ENCODE measurements at places on chromosomes 5 and 9.

GRCh38 chr5:96893342-96893741, 17.0 kb downstream of the ERAP2 start:
- no peak for DNase-seq

DNA sequence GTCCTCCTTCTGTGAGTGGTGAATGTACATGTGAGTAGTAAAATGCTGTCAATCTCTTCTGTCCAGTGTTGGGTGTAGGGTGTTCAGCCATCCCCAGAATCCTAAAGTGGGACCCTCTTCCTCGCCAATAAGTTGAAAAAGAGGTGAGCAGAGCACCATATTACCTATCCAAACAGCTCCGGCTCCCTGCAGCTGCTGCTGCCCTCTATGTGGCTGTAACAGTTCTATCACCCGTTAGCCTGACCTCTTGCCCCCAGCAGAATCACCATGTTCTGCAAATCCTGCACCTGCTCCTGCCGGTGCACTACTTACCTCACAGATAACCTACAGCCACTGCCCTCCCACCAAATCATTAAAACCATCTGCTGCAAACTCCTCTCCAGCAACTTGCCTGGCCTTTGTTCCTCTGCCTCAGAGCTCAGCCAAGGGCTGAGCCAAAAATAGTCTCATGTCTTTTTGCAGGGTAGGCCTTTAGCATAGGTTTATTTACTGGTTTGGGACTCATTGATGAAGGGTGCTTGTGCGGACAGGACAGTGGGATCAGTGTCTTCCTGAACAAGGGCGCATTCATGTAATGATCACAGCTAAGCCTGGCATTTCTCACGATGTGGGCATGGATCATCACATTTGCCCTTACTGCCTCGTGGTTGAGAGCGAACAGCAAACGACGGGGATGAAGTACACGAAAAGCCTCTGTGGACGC, 49.6 kb upstream of the CCL21 start:
- DNase-seq: no peak

DNA sequence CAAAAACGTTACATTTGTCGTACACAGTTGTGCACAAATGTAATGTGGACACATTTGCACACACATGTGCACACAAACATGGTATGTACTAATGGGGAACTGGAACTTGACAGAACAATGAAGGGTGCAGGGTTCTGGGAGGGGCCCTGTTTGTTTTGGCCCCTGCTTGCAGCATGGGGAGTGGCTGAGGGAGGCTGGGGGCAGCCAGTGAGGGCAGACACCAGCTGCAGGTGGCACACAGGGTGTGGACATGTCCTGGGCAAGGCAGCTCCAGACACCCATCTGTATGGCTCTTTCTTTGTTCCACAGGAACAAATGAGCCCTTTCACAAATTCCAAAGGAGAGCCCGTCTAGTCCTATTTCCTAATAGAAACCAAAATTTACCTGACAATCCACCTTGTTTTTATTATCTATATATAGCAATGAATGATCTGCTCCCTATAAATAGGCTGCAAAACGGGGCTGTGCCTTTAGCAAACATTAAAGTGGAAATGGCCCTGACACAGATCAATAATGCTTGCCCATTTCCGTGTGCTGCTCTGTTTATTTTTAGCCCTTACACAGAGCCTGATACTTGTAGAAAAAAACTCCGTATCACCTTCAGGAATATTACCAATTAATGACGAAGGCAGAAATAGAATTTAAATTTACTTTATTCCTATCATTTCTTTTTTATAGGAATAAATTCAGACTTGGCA, 26.4 kb downstream of the MARCHF3 start:
- DNase-seq: no peak

DNA sequence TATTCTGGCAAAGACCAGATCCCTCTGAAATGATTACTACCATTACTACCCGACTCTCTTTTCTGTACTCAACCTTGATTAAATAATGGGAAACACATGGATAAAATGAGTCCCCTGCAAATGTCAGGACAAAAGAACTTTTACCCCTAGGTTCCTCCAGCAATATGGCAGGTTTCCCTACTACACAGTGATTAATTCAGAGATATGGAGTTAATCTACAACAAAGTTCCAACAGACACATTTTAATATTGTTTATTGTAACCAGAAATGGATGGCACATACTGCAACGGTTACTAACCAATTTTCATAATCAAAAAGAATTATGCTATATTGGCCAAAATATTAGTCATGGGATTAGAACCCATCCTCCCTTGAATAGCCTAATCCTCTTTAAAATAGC, 294.8 kb downstream of the ATPSCKMT start:
- no peak for DNase-seq

DNA sequence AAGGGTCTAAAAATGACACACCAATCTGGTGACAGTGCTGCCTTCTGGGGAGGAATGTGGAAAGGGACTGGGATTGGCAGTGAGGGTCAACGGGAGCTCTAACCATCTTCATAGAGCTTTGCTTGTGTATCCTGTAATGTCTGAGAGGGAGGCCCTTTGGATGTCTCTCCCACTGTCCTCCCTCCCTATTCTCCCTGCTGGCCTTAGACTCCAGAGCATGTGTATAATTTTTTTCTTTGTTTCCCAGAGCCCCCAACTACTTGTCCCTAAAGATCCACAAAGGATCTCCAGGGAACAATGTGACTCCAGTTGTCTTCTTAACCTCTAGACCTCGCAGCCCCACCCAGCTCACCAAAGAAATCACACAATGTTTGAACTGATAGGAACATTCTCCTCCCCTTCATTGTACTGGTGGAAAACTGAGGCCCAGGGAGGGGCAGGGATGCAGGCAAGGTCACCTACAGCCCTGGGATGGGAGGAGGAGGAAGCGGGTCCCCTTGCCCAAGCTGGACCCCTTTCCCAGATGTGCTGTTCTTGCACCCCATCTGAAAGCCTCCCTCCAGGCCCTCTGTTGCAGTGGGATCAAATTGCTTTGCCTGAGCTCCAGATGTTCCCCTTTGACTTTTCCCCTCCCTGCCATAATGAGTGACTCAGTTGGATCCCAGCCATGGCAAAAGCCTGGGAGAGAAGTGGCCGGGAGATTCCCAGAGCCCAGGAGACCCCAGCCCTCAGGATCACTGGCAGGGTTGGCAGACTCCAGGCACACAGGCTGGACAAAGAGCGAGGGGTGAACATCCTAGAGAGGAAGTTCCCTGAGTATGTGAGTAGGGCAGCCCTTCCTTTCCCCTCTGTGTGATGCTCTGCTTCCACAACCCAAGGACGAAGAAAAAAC, 21.8 kb downstream of the SPARC start:
- no peak for DNase-seq

GRCh38 chr9:93354451-93354850, 97.0 kb upstream of the FAM120A start:
- no peak for DNase-seq

DNA sequence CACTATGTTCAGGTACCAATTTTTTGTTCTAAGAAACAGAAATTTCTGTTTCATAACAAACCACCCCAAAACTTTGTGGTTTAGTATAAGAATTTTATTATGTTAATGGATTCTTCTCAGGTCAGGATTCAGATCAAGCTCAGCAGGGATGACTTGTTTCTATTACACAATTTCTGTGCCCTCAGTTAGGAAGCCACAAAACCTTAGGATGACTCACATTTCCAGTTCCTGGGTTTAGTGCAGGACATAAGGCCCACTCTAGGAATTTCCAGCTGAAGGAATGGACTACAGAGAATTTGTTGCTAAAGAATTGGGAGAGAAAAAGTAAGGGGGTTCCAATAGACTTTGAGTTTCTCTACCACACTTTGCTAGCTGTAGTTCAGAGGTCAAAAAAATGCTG, 629.3 kb downstream of the ANXA1 start:
- no peak for DNase-seq

- no peak for DNase-seq
Observed at GRCh38 chr5:173963867-173964441, 25.0 kb upstream of the C5orf47 start.

GRCh38 chr9:33024966-33025571, at the start of gene DNAJA1:
TSS of gene DNAJA1 (plus strand) at chr9:33025273. CDS start at chr9:33026485, 1,212 bp downstream.
- DNase-seq: peak; percentile 97

- DNase-seq: no peak
Observed at GRCh38 chr5:107461770-107462169, 209.0 kb downstream of the EFNA5 start.

DNA sequence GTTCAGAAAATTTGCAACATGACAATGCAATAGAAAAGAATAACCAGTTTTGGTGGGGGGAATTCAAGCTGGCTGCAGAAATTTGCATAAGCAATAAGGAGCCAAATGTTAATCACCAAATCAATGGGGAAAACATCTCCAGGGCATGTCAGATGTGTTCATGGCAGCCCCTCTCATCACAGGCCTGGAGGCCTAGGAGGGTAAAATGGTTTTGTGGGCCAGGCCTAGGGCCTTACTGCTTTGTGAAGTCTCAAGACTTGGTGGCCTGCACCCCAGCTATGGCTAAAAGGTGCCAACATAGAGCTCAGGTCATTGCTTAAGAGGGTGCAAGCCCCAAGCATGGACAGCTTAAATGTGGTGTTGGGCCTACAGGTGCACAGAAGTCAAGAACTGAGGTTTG, 29.7 kb upstream of the SLC36A1 start:
- DNase-seq: no peak

DNA sequence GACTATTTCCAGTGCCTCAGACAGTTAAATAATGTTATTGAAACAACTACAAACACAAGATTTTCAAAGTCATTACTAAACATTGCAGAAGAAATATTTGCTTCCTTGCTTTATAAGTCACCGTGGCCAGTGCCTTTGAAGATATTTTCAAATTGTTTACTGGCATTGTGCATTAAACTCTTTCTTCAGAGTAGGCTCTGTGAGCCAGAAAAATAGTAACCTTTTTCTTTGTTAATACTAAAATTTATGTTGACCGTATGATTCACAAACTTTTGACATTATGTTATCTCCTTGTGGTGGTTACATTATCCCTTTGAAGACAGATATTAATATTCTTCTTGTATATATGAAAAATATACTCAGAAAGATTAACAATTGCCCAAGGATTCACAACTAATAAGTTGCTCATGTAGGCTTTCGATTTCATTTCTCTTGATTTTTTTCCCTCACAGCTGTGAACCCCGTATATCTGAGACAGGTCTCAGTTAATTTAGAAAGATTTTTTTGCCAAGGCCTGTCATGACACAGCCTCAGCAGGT, 140.1 kb downstream of the NR3C1 start:
- no peak for DNase-seq

GRCh38 chr9:83188277-83188676, 125.3 kb upstream of the RASEF start:
- DNase-seq: no peak

GRCh38 chr5:136090319-136090718, 42.3 kb upstream of the SMAD5 start:
- no peak for DNase-seq

GRCh38 chr5:19534751-19535150, 453.2 kb downstream of the CDH18 start:
- no peak for DNase-seq

DNA sequence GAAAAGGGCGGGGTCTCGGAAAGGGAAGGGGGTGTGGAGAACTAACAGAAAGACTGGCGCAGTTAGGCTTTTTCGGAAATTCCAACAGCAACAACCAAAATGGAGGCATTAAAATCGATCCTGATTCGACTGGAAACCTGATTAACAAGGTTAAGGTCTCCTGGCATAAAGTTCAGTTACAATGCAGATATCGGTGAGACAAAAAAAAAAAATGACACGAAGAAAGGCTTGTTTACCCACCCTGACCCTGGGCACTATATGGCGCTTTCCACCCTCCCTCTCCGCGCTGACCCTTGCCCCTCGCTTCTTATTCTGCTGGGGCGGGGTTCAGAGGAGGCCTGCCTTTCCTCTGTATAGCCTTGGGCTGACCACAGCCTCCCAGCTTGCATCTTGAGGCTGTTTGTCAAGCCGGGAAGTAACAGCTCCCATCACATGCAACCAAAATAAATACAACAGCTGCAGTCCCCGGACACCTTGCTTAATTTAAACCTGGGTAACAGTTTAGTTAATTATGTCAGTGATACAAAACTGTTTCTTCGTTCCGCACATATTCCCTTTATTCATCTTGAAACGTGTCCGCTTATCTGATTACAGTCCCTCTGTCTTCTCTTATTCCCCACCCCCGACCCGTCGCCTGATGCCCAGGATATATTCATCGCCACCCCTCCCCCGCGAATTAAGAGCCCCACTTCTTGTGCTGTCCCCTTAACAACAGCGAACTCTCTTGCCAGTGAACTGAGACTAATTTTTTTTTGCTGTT, 795 bp upstream of the PJA2 start:
- peak; percentile 65 for DNase-seq

DNA sequence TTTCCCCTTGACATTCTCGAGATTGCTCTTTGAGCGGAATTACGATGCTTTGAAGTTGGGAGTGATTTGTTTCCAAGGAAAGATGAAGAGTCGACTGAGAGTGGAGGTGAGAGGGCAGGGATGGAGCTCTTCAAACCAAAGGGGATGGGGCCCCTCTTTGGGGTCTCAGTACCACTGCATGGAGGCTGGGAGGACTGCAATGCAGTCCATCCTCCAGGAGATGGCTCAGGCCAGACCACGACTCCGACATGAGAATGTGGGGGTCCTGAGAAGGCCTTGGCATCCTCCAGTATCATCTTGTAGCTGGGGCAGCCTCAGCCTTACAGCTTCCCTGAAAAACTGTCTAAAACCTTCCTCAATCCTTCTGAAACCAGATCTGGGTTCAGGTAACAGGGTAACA, 51.1 kb upstream of the CDKN2AIPNL start:
- DNase-seq: no peak

- DNase-seq: no peak
Observed at GRCh38 chr9:20408513-20408912, 213.8 kb downstream of the MLLT3 start.

DNA sequence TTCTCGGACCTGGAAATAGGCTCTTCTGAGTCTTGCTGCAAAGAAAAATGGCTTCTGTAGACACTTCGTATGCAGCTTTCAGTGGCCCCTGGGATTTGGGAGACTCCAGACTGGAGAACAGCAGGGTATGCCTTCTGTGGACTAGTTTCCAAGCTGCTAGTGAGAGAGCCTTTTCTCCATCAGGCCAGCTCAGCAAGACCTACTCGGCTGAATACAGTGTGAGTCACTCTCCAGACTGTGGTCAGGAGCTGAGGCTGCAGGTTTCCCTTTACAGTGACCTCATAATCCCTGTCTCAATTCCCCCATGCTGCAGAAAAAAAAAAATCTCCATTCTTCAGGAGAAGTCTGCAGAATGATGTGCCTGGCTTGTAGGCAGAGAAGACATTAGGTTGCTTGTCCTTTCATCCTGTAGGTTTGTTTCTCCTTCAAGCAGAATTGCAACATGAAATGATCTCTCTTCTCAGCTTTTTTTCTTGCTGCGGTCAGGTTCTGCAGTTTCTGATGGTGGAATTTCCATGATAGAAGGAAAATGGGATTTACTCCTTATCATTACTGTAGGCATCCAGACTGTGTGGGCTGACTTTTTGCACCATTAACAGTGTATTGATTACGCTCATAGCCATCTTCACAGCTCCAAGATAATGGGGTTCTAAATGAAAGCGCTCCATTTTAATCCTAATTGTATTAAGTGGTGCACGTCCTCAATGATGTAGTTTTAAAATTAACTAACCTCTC, 78.3 kb upstream of the TNFSF8 start:
- DNase-seq: no peak
